ENCODE measurements at places on chromosomes 5 and 9.

- DNase-seq, result no peak
These were observed 25.0 kb downstream of the NDFIP1 start for GRCh38 chr5:142133330-142134206.

DNA sequence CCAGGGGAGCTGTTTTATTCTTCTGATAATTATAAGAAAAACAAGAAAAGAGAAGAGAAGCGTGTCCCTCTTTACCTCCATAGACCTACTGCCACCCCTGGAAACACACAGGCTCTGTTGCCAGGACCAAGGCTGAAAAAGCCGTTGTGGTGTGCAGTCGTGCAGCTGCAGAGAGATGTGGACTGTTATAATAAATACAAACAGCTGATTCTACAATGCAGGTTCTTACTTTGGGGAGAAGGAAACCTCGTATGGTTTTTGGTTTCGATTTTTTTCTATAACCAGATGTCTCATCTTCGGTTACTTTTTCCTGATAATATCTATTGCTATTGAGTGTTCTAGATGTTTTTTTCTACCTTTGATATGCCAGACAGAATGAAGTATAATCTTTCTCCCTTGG lies 28.1 kb downstream of the FYB1 start:
- DNase-seq, result no peak

DNA sequence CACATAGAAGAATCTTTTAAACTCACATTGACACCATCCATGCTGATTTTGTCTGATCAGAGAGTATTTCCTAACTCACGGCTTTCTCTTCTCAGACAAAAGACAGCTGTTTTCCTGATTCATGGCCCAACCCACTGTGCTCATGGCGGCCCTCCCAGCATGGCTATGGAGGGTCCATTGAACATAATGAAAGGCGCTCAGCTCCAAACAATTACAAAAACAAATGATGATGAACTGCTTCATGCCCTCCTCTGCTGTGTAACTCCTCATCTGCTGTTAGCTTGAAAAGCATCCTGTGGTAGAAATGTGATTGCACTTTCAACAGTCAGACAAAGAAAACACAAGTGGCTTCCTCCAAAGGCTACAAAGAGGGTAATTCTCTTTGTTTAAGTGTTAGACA lies 673.8 kb downstream of the PRELID2 start:
- no peak for DNase-seq

DNA sequence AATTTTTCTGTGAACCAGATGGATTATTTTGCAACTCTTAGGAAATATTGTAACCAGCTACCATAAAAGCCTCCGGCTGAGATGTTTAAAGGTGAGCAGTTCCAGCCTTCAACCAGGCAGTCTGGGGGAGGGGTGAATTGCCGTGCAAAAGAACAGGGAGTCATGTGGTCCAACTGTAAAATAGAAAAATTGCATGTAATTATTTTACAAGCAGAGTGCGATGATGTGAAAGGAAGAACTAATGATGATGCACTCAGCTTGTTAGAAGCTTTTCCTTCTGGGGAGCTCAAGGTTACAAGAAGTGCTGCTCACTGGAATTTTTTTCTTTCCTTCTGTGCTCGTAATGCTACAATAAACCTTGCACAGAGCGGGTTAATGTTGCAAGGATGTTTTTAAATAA lies 188.7 kb upstream of the ITGA1 start:
- no peak for DNase-seq

Data from IMR-90 (cell line).